ENCODE measurements at places on chromosomes 7 and 10. TPM values are rescaled to one million over a fixed set of nuclear protein-coding genes. Genes with fewer than 3 reads are reported as not detected.

- H3K27ac ChIP-seq, result no peak overlapping the region
- no peak for DNase-seq
- no peaks in the 10 kb centered on the region for H3K4me1 ChIP-seq
- H3K27me3 ChIP-seq, result no peaks in the 10 kb centered on the region
- no peaks in the 10 kb centered on the region for H3K36me3 ChIP-seq
- no peak overlapping the region for H3K4me3 ChIP-seq
Observed at GRCh38 chr7:125061776-125062397, 132.3 kb upstream of the POT1 start.

- no peaks in the 10 kb centered on the region for H3K27me3 ChIP-seq
- H3K36me3 ChIP-seq, result no peaks in the 10 kb centered on the region
- H3K4me1 ChIP-seq, result peaks cover 12% of the 10 kb centered on the region
- DNase-seq, result no peak
- no peak overlapping the region for H3K27ac ChIP-seq
- H3K4me3 ChIP-seq, result no peak overlapping the region
Observed at GRCh38 chr10:1074052-1074747, 18.0 kb downstream of the WDR37 start.

DNA sequence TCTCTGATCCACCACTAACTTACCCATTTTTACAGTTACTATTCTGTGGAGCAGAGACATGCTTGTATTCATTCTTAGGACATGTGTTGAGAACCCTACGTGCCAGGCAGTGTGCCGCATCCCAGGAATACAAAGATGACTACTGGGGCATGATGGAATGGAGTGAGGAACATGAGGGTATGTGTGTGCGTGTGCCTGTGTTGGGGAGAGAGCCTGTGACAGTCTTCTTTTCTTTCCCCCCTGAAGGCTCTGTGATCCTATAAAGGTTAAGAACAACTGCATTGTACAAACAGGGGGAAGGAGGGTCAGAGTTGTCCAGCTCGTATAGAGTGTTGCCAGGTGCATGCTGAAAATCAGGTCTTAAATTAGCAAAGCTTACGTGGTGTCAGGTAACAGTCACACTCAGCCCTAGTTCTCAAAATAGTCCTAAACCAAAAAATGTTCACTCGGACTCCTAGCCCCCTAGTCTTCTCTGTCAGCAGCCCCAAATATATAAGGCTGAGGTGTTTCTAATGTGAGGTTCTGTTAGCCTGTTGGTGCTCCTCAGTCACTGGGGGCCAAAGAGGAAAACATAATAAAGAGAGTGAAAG lies 161.9 kb downstream of the CELF2 start:
- no peak overlapping the region for H3K4me3 ChIP-seq
- no peak for DNase-seq
- H3K27ac ChIP-seq, result no peak overlapping the region
- no peaks in the 10 kb centered on the region for H3K27me3 ChIP-seq
- H3K36me3 ChIP-seq, result peaks cover 4% of the 10 kb centered on the region

GRCh38 chr10:94219829-94220228 lies 142.9 kb downstream of the NOC3L start:
- no peak overlapping the region for H3K27ac ChIP-seq
- H3K27me3 ChIP-seq, result no peaks in the 10 kb centered on the region
- H3K4me1 ChIP-seq, result no peaks in the 10 kb centered on the region
- no peaks in the 10 kb centered on the region for H3K36me3 ChIP-seq

DNA sequence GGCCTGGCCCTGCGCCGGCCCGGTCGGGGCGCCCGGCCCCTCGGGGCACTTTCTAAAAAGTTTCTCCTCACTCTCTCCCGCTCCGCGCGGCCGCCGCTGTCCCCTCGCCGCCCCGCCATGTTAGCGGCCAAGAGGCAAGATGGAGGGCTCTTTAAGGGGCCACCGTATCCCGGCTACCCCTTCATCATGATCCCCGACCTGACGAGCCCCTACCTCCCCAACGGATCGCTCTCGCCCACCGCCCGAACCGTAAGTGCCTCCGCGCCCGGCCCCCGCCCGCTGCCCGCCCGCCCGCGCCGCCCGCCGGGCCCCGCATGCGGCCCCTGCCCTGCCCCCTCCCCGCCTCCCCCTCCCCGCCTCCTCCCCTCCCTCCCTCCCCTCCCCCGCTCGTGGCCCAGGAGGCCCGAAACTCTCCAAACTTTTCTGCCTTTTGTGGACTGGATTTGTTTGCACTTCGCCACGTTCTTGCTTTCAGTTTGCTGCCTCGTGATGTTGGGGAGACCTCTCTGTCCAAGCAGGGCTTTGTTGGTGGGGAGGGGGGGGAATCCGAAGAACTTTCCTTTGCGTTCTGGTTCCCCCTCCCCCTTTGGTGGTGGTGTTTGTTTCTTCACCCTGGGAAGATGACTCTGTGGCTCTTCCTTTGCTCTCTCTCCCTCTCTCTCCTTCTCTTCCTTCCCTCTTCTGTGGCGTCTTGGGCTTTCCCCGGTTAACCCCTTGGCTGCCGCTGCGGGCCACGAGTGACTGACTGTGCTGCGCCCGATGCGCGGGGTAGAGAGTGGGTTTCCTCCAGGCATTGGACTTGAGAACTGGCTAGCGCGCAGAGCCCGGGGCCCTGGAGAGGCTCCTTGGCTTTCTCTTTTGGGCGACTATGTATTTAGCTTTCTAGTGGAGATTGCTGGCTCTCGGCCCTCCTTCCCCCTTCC lies 1.6 kb downstream of the TCF7L2 start:
- H3K4me3 ChIP-seq, result peak overlapping the region; percentile 85
- H3K36me3 ChIP-seq, result no peaks in the 10 kb centered on the region
- DNase-seq, result peak; percentile 89

PRF1 gene
- total RNA-seq, result 15.0 TPM

P4HA1 gene
- total RNA-seq, result 49.3 TPM

PRPS1L1 gene
- not detected for total RNA-seq

Data from left lung (tissue), 14 donors.